ENCODE measurements at places on chromosomes 2 and 18. TPM values are rescaled to one million over a fixed set of nuclear protein-coding genes. Genes with fewer than 3 reads are reported as not detected.

PROM2 gene
- 0.66 TPM for total RNA-seq

DAW1 gene
- not detected for total RNA-seq

TIGD1 gene
- 5.1 TPM for total RNA-seq

STPG4 gene
- 0.22 TPM for total RNA-seq

ACTG2 gene
- 1.3 TPM for total RNA-seq

CNTNAP5 gene
- total RNA-seq, result 0.13 TPM

XIRP2 gene
- total RNA-seq, result 82.2 TPM

SLC19A3 gene
- 1.2 TPM for total RNA-seq

TOGARAM2 gene
- 1.2 TPM for total RNA-seq

TDRD15 gene
- not detected for total RNA-seq

CXCR4 gene
- total RNA-seq, result 23.1 TPM

CTAGE1 gene
- total RNA-seq, result not detected

IRS1 gene
- 9.2 TPM for total RNA-seq

CYS1 gene
- total RNA-seq, result 11.5 TPM

PCARE gene
- total RNA-seq, result 0.09 TPM

DNAJC5G gene
- not detected for total RNA-seq

ANKMY1 gene
- total RNA-seq, result 5.6 TPM

CPS1 gene
- total RNA-seq, result 2.1 TPM

DSG2 gene
- 2.3 TPM for total RNA-seq

CCDC93 gene
- 21.4 TPM for total RNA-seq

ITGB6 gene
- total RNA-seq, result 37.7 TPM

WNT10A gene
- 0.04 TPM for total RNA-seq

MALL gene
- total RNA-seq, result 6.3 TPM

LIPG gene
- 6.3 TPM for total RNA-seq

MOGAT1 gene
- not detected for total RNA-seq

UPP2 gene
- total RNA-seq, result not detected

DDX1 gene
- total RNA-seq, result 72.3 TPM

TUBA4B gene
- 0.04 TPM for total RNA-seq

REG1B gene
- total RNA-seq, result not detected

IL1R1 gene
- total RNA-seq, result 7.5 TPM

ST8SIA5 gene
- total RNA-seq, result 1.0 TPM

CAPN14 gene
- 0.09 TPM for total RNA-seq

UGT1A3 gene
- total RNA-seq, result not detected

MYO5B gene
- total RNA-seq, result 0.98 TPM

ASXL3 gene
- 8.2 TPM for total RNA-seq

MC2R gene
- 0.18 TPM for total RNA-seq

UGT1A8 gene
- not detected for total RNA-seq

CD8B2 gene
- 0.09 TPM for total RNA-seq

ZDBF2 gene
- total RNA-seq, result 15.4 TPM

SP140 gene
- 0.22 TPM for total RNA-seq

NGEF gene
- 1.5 TPM for total RNA-seq

CDCA7 gene
- 7.8 TPM for total RNA-seq

ANKRD30BL gene
- 0.22 TPM for total RNA-seq

RAB27B gene
- 0.80 TPM for total RNA-seq

STEAP3 gene
- 8.0 TPM for total RNA-seq

APLF gene
- 5.5 TPM for total RNA-seq

ASTL gene
- 0.09 TPM for total RNA-seq

ZNF521 gene
- 67.1 TPM for total RNA-seq

ARHGEF4 gene
- total RNA-seq, result 9.6 TPM

SLC35G4 gene
- not detected for total RNA-seq

LOXL3 gene
- 6.1 TPM for total RNA-seq

SLC8A1 gene
- 36.8 TPM for total RNA-seq

AFTPH gene
- 21.2 TPM for total RNA-seq

DPY30 gene
- 47.5 TPM for total RNA-seq

HAAO gene
- 14.8 TPM for total RNA-seq

All from muscle of leg (tissue), 16 donors.